ENCODE measurements at places on chromosomes 5 and 9.
A peak's percentile ranks its signal among the peaks of the same experiment; 100 is the strongest.

DNA sequence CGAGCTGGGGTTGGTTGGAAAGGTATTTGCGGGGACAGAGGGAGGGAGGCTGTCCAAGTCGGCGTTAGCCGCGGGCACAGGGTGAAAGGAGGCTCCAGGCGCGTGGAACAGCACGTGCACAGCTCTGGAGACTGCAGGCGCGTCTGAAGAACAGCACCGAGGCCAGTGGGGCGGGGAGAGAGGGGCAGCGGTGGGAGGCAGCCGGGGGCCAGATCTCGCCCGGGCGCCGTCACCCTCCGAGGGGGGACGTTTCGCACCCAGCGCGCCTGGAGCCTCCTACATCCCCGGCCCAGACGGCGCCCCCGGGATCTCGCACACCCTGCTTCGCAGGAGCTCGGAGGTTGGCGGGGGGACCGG, 79.6 kb downstream of the NTNG2 start:
- no peak for DNase-seq

GRCh38 chr5:178560911-178561310, 29.3 kb downstream of the COL23A1 start:
- no peak for DNase-seq

DNA sequence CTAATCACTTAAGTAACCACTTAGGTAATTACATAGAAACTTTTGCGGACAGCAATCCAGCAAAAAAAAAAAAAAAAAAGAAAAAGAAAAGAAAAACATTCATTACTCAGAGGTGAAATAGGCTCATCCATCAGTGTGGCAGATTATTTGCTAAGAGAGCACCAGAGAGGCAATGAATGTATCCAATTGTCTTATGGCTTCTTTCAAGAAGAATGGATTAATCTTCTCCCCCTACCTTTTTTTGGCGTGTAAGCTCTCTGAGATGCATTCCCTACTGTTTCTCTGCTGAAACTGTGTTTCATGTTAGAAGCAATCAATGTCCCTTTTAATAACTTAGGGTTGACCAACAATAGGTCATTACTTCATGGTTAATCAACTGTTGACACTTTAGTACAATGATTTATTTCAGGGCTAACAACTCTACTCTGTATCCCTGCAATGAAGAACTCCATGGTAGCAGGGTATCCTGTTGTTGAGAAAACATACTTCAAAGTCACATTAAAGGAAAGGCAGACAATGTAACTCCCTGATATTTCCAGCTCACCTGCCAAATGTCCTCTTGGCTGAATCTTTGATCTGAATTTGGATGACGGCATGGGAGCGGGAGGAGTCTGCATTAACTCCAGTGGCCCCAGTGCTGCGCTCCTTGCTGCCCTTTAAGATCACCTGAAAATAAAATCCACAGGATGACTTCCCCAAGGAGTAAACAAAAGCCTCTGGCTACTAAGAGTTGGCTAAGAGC, 57.6 kb downstream of the KIF24 start:
- no peak for DNase-seq

DNA sequence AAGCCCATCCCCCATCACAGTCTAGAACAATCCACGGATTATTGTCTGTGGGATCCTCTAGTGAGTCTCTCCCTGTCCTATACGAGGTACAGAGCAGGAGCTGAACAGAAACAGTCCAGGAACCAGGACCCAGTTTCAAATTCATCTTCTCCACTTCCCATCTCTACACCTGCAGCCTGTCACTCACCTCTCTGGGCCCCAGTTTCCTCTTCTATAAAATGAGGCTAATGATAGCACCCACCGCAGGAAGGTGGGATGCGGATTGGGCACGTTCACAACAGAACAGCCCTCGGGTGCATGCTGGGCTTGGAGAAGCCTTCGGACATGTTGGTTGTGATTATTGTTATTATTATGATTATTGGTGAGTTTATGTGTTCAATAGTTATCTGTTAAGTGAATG, 78.5 kb downstream of the ANKRD33B start:
- no peak for DNase-seq

DNA sequence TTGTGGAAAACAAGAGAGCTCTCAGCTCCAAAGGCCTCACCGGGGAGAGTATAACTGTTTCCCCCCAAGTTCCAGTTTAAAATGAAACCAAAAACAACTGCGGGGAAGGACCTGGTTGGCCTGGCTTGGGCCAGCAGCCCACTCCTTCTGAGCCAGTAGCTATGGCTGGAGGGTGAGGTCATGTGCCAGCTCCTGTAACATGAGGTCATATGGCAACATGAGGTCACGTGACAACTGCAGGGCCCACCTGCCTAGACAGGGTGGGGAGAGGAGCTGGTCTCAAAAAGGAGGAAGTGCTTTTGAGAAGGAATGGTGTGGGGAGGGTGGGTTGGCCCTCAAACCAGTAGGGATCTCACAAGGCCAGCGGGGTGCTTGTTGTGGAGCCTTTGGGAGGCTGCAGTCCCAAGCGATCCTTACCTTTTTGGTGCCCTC, 29.3 kb upstream of the CRB2 start:
- DNase-seq = no peak

DNA sequence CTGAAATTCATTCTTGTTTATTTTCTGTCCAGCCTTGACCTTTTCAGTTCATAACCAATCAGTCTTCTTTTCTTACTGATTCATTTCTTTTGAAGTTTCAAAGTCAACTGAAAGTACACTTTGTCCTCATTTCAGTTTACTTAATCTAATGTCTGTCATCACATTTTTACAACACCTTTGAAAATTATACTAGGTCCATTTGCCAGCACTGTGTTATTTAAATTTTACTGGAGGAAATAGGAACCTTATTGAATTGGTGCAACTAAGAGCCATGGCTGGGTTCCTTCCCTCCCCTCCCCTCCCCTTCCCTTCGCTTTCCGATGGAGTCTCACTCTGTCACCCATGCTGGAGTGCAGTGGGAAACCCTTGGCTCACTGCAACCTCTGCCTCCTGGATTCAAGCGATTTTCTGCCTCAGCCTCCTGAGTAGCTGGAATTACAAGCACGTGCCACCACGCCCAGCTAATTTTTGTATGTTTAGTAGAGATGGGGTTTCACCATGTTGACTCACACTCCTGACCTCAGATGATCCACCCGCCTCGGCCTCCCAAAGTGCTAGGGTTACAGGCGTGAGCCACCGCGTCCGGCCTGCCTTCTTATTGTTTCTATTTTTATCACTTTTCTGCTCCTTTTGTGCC, 6.3 kb downstream of the RMI1 start:
- peak; percentile 21 for DNase-seq

DNA sequence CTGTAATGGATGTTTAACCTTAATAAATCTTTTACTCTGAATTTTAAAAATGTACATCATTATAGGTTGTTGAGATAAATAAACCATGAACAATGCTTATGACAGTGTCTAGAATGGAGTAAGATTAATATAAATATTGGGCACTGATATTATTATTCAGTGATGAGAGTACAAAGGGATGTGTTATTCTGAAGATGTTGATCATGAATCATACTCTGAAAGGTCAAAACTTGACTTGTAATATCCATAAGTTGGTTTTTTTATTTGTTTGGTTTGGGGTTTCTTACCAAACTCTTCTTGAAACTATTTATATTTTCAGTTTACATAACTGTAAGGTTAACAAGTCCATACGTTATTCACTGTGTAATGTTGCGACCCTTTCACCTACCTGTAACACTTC, 163.2 kb downstream of the MPDZ start:
- DNase-seq = no peak

DNA sequence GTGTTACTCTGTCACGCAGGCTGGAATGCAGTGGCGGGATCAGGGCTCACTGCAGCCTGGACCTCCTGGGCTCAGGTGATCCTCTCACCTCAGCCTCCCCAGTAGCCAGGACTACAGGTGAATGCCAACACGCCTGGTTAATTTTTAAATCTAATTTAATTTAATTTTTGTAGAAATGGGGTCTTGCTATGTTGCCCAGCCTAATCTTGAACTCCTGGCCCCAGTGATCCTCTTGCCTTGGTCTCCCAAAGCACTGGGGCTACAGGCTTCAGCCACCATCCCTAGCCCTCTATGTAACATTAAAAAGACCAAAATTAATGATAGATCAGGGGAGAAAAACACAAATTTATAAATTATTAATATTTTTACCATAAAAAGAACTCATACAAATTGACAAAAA, 11.3 kb upstream of the UBAP2 start:
- no peak for DNase-seq

- DNase-seq = no peak
These were observed 446.2 kb upstream of the TRPC7 start for GRCh38 chr5:136811551-136811950.

DNA sequence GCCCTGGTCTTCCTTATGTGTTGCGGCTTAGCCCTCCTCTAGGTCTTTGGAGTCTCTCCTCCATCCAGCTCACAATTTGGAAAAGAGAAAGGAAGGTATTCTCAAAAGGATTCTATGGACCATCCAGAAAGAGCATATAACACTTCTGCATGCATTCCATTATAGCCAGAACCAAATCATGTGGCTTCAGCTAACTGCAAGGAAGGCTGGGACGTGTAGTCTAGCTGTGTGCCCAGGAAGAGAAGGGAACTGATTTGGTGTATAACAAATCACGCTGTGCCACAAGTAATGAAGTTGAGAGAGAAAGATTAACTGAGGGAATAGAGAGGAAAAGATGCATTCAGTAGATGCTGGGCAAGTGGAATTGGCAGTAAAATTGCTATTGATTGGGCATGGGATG, 43.7 kb downstream of the PLPPR1 start:
- DNase-seq = no peak

DNA sequence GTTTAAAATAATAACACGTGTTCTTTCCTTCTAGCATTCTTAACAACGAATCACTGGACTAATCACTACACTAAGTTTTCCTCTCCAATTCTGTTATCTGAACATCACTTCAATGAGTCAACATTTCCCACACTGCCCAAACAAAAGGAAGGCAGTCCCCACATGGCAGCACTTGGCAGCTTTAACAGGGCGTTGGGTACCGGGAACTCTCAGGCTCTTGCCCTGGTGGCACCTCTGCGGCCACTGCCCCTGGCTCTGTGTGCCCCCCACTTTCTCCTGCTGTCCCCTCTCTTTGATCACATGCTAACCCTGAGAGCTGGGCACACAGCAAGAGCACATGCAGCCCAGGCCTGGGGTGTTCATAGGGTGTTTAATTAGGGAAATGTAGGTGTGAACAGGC, 15.7 kb downstream of the SLC6A3 start:
- DNase-seq = no peak

All from activated CD4-positive, alpha-beta T cell treated with anti-CD3 and anti-CD28 coated beads, Interleukin-2, amount 50 U/mL, for 48 hours (primary cell).